ENCODE measurements at places on chromosomes 3 and 15. TPM values are rescaled to one million over a fixed set of nuclear protein-coding genes. Genes with fewer than 3 reads are reported as not detected.

- no peak overlapping the region for H3K27ac ChIP-seq
- H3K36me3 ChIP-seq: no peaks in the 10 kb centered on the region
- no peaks in the 10 kb centered on the region for H3K4me1 ChIP-seq
- no peak for DNase-seq
- H3K4me3 ChIP-seq: no peak overlapping the region
- H3K27me3 ChIP-seq: peaks cover 2% of the 10 kb centered on the region
Measured at GRCh38 chr15:77768107-77768506, 135.4 kb upstream of the LINGO1 start.

GRCh38 chr3:38528457-38528856 is 32.3 kb downstream of the EXOG start:
- H3K36me3 ChIP-seq: peaks cover 4% of the 10 kb centered on the region
- H3K27ac ChIP-seq: no peak overlapping the region
- H3K4me1 ChIP-seq: no peaks in the 10 kb centered on the region
- H3K27me3 ChIP-seq: no peaks in the 10 kb centered on the region
- no peak for DNase-seq

GRCh38 chr3:128875556-128876120 is 3.8 kb upstream of the ACAD9 start:
- H3K27me3 ChIP-seq: no peaks in the 10 kb centered on the region
- H3K27ac ChIP-seq: no peak overlapping the region
- DNase-seq: peak; percentile 12
- peaks cover 6% of the 10 kb centered on the region for H3K4me1 ChIP-seq
- no peaks in the 10 kb centered on the region for H3K36me3 ChIP-seq

GRCh38 chr15:101033801-101034200 is 114.6 kb downstream of the LRRK1 start:
- H3K4me1 ChIP-seq: no peaks in the 10 kb centered on the region
- peaks cover 1% of the 10 kb centered on the region for H3K36me3 ChIP-seq
- no peak overlapping the region for H3K27ac ChIP-seq
- no peak overlapping the region for H3K4me3 ChIP-seq
- DNase-seq: peak; percentile 24
- H3K27me3 ChIP-seq: no peaks in the 10 kb centered on the region

DNA sequence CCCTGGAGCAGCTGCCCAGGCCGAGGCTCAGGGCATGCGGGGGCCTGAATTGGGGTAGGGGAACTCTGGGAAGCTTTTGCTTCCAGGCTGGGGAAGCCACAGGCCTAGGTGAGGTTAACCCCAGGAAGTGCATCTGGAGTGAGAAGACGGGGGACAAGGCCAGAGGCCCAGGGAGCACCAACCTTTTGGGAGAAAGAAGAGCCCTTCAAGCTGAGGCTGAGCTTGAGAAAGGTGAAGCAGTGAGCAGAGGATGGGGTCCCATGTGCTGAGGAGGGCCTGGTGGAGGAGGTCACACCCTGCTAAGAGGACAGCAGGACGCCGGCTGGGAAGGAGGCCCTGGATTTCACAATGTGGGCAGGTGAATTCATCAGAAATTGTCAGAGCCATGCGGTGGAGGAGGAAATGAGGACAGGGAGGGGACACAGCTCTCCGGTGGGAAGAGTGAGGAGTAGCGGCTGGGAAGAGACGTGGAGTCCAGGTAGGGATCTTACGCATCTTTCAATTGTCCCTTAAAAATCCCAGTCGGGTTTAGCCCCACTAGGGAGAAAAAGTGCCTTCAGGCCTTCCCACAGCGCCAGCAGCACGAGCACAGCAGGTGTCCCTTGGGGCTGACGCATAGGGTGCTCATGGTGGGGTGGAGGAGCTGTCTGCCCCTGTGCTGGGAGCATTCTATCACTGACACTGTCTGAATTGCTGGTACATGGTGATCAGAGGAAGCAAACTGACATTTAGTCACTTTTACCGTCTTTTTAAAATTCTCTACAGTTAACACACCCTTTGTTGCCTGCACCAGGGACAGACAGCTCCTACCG is 50.9 kb downstream of the HCN4 start:
- no peaks in the 10 kb centered on the region for H3K36me3 ChIP-seq
- peaks cover 3% of the 10 kb centered on the region for H3K27me3 ChIP-seq
- H3K27ac ChIP-seq: no peak overlapping the region
- no peaks in the 10 kb centered on the region for H3K4me1 ChIP-seq
- no peak overlapping the region for H3K4me3 ChIP-seq

- H3K27ac ChIP-seq: peak overlapping the region; percentile 70
- H3K4me1 ChIP-seq: peaks cover 21% of the 10 kb centered on the region
- DNase-seq: no peak
- no peaks in the 10 kb centered on the region for H3K36me3 ChIP-seq
- peak overlapping the region; percentile 94 for H3K4me3 ChIP-seq
Measured at GRCh38 chr15:64703632-64703959, 71.8 kb downstream of the RBPMS2 start.

DNA sequence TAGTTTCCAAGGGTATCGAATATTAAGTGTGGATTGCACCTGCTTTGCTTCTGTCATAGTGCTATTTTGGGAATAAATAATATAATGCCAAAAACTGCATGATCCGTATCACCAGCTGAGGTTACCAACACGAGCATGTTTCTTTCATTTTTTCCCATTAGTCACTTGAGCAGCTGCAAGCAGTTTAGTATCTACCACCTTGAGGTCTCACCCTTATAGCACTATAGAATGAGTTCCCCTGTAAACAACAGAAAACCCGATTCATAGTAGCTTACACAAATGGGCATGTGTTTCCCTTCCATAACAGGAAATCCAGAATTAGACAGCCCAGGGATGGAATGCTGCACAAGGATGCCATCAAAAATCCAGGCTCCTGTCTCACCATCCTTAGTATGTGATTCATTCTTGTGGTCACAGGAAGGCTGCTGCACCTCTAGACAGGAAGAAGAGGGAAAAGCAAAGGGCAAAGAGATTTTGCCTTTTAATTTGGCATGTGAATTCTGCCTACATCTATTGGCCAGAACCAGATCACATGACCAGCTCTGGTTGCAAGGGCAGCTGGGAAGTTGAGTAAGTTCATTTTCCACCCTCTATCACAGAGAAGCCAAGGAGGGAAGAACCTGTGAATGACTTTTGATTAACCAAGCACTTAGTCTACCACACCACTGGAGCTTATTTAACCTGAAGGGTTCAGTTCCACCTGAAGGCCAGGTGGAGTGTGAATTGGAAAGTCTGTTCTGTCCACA is 91.3 kb upstream of the SLC25A36 start:
- H3K36me3 ChIP-seq: no peaks in the 10 kb centered on the region
- H3K4me3 ChIP-seq: no peak overlapping the region
- H3K27me3 ChIP-seq: no peaks in the 10 kb centered on the region

DNA sequence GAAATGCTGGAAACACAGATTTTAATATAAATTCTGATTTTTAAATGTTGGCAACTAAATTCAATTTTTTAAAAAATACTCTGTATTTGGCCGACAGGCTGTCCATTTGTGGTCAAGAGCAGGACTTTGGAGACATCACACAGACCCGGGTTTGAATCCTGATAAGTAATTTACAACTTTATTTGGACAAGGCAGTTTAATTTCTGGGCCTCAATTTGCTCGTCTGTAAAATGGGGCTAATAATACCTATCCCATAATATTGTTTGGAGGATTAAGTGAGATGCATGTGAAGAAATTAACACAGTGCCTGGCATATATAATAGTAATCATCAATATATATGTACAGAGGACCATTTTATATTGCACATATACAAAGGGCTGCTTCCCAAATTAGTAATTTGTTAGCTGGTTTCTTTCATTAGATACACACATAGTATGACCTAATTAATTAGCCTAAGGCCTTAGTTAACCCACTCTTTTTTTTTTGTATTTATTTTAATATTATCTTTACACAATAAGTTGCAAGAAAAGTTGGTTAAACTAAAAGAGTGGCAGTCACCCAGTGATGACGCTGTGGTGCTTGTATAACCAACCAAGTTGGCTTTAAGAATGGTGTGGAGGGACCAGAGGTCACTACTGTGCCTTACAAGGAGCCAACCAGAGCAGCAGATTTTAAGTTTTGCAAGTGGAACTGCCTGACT is 665 bp downstream of the PIGB start:
- H3K27ac ChIP-seq: peak overlapping the region; percentile 92
- H3K4me3 ChIP-seq: peak overlapping the region; percentile 65
- no peaks in the 10 kb centered on the region for H3K27me3 ChIP-seq
- peak; percentile 32 for DNase-seq
- no peaks in the 10 kb centered on the region for H3K36me3 ChIP-seq

- H3K27me3 ChIP-seq: no peaks in the 10 kb centered on the region
- no peak overlapping the region for H3K27ac ChIP-seq
- no peak overlapping the region for H3K4me3 ChIP-seq
- no peaks in the 10 kb centered on the region for H3K4me1 ChIP-seq
- DNase-seq: peak; percentile 28
- no peaks in the 10 kb centered on the region for H3K36me3 ChIP-seq
Measured at GRCh38 chr3:62184559-62184958, 188.8 kb downstream of the FEZF2 start.

- H3K27ac ChIP-seq: no peak overlapping the region
- no peaks in the 10 kb centered on the region for H3K36me3 ChIP-seq
- DNase-seq: peak; percentile 69
- H3K4me3 ChIP-seq: no peak overlapping the region
- no peaks in the 10 kb centered on the region for H3K27me3 ChIP-seq
- H3K4me1 ChIP-seq: no peaks in the 10 kb centered on the region
Measured at GRCh38 chr3:30408105-30408557, 198.3 kb upstream of the TGFBR2 start.

GRCh38 chr3:55337641-55338180 is 149.4 kb downstream of the WNT5A start:
- H3K36me3 ChIP-seq: no peaks in the 10 kb centered on the region
- no peak overlapping the region for H3K27ac ChIP-seq
- peaks cover 7% of the 10 kb centered on the region for H3K4me1 ChIP-seq

CLDN1 gene
- total RNA-seq: 2.6 TPM

KLHDC8B gene
- total RNA-seq: 40.5 TPM

KLHL40 gene
- total RNA-seq: not detected

HTR3E gene
- total RNA-seq: not detected

PLSCR1 gene
- 43.9 TPM for total RNA-seq
